ENCODE measurements at places on chromosomes 16 and 17. TPM values are rescaled to one million over a fixed set of nuclear protein-coding genes. Genes with fewer than 3 reads are reported as not detected.

Gene CDH11
- 18.8 TPM for total RNA-seq

Gene NLRC3
- total RNA-seq, result 1.7 TPM

DNA sequence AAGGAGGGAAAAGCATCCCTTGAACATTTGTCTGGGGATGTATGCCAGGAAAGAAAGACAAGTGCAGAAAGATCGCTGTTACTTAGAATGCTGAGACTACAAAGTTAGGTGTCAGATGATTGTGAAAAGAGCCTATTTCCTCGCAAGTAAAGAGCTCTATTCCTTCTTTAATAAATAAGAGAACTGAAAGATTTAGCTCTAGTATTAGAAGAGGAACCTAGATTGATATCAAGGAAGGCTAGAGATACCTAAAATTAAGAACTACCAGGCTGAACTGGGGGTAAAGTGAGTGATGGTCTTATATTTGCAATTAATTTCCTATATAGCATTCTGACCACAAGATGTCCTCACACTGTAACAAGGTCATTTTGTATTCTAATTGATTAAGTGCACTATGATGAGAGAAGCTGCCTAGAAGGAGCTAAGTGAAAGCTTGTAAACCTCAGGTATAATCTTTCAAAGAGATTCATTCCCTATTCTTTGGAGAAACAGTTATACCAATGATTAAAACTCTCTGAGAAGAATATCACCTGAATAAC, 62.3 kb downstream of the SSH2 start:
- no peak for ATAC-seq

Gene NPTX1
- 0.72 TPM for total RNA-seq
